ENCODE measurements at places on chromosomes 6 and 20. TPM values are rescaled to one million over a fixed set of nuclear protein-coding genes. Genes with fewer than 3 reads are reported as not detected.

DNA sequence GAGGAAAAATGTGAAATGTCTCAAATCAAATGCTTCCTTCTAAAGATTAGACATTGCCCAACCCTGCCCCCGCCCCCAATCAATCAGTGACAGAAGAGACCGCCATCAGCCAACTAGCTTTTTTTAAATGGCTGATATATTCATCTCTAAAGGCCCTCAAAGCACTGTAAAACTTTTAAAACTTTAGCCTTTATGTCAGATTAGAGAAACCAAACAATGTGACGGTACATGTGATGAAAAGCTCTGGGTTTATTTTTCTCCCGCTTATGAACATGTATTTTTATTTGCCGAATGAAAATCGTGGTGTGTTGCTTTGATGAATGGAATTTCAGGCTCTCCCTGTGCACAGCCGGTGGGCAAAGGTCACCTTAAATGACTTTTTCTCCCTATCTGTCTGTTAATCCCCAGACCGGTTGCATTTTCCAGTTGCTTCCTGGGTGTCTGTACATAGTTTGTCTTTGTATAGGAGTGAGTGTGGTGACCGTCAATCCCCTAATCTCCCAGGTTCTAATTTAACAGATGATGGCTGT lies 38.5 kb downstream of the TBC1D7 start:
- peak; percentile 58 for DNase-seq

The SPTLC3 gene
- 18.2 TPM for total RNA-seq

The ANGPT4 gene
- total RNA-seq = not detected

DNA sequence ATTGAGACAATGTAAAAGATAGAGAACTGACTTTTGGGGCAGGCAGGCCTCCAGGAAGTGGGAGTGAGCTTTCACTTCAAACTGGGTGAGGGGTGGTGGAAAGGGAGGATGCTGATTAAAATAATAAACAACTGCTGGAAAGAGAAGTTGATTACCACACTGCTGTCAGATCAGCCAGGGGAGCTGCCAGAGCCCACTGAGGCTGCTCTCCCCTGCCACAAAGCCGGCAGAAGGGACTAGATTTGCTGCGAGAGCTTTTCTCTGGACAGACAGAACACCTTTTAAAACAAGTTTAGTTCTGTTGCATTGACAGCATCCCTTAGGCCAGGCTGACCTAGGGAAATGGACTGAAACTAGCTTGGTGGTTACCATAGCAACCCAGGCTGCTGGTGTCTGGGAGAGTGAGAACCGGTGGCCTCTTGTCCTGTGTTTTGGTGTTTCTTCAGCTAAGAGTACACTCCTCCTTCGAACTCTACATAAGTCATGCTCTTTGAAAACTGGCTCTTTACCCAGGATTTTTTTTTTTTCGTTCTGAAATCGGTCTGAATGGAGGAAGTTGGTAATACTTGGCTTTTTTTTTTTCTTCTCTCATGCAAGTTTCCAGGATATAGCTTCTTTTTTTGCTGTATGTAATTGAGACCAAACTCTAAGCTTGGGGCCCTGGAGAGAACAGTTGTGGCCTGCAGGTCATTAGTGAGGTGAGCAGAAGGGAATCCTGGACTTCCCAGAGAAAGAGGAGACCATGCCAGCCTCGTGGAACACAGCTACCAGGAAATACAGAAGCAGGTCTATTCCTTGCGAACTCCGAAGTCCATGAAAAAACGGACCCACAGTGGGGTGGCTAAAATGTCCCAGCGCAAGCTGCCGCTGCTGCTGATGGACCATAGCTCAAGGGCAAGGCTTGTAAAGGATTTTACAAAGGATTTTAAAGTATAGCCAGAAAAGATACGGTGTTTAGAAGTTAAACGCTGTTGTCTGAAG lies 374.4 kb downstream of the UTRN start:
- DNase-seq = peak; percentile 60

- no peak for DNase-seq
Observed at GRCh38 chr20:4043796-4044195, 28.4 kb upstream of the RNF24 start.

GRCh38 chr20:51801122-51801822 lies 1.0 kb downstream of the SALL4 start:
- no peak for DNase-seq

DNA sequence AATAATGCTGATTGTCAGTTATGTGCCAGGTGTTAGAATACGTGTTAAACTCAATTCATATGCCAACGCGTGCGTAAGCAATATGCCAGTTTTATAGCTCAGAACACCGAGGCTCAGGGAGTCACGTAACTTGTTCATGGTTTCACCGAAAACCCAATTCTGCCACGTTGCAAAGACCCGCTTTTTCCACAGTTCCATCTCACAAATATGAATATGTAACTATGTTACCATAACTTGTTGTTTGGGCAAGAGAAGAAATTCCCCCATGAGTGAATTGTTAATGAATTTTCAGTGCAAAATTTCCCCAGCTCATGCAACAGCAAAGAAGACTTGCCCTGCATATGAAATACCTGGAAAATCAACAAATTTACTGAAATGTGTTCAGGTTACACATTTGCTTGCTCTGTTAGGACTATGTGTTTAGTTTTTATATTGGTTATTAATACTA lies 30.1 kb downstream of the SF3B5 start:
- no peak for DNase-seq

DNA sequence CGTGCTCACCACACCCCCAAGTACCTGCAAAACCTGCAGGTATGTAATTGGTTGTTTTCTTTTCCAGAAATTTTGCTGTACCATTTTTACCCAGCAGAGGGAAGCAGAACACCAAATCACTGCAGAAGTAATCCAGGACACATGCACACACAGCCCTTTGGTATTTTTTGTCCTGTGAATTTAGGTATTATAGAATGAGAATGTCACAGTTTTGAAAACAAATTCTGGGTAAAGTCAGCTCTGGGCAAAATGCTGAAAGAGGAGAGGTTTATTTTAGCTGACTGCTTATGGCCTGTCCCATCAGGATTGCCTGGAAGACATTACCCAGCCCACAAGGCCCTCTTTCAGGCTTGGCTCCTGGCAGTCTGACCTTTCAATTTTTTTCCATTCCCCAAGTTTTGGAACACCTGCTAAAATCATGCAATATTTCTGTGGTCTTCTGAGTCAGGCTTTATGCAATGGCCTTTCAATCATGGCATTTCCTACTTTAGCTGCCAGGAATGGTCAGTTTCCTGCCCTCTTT lies 3.5 kb upstream of the EFHC1 start:
- DNase-seq = peak; percentile 81

The ATG5 gene
- 39.4 TPM for total RNA-seq

DNA sequence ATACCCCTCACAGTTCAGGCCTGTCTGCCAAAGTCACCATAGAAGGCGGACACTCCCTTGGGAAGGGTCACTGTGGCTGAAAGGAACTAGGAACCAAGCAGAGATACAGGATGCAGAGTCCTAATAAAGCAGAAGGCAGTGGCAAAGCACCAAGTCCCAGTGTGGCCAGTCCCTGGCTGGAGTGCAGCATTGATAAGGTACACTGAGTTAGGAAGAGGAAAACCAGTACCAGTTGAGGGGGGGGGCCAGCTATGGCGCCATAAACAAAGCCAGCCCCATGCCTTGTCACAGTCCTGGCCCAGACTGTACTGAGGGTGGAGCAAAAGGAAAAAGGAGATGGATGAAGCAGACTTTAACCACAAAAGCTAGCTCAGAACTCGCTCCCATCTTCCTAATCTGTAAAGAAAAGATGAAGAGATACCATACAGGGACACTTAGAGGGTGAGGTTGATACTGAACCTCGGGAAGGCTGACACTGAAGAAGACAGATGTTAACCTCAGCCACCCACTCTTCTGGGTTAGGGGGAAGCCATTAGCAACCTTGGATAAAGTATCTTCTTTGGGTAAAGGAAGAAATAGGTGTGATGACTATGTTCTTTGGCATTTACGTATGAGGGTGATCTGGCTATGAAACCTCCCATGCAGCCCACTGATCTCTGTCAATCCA lies 7.8 kb downstream of the ABHD12 start:
- DNase-seq = no peak

The HEY2 gene
- 0.58 TPM for total RNA-seq

The DEFB119 gene
- not detected for total RNA-seq

DNA sequence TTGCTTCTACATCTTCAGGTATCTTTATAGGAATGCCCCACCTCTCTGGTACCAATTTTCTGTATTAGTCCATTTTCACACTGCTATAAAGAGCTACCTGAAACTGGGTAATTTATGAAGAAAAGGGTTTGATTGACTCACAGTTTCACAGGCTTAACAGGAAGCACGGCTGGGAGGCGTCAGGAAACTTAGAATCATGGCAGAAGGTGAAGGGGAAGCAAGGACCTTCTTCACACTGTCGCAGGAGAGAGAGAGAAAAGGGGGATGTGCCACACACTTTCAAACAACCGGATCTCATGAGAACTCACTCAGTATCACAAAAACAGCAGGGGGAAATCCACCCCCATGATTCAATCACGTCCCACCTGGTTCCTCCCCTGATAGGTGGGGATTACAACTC lies 24.4 kb upstream of the LY86 start:
- no peak for DNase-seq

- DNase-seq = no peak
Observed at GRCh38 chr20:61839223-61839911, 226.3 kb downstream of the TAF4 start.

The OLIG3 gene
- total RNA-seq = not detected

- no peak for DNase-seq
Observed at GRCh38 chr20:31699801-31700728, 22.6 kb downstream of the BCL2L1 start.

DNA sequence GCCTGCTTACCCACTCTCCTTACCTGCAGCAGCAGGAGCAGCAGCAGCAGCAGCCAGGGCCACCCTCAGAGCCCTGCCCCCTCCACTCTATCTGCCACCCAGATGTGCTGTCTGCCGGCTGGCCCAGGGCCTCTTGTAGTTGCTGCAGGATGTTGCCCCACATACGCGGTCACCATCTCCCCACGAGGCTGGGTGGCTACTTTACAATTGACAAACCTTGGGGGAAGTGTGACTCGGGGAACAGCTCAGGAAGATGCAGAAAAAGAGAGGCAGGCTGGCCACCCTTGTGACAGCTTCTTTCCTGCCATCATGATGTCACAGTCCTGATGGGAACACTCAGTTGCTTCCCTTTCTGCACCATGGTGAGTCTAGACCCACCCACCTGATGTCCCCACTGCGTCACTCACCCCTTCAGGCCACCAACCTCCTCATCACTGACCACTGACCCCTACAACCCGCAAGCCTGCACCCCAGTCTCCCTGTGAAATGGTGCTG lies 14.5 kb downstream of the TREM1 start:
- DNase-seq = peak; percentile 59

DNA sequence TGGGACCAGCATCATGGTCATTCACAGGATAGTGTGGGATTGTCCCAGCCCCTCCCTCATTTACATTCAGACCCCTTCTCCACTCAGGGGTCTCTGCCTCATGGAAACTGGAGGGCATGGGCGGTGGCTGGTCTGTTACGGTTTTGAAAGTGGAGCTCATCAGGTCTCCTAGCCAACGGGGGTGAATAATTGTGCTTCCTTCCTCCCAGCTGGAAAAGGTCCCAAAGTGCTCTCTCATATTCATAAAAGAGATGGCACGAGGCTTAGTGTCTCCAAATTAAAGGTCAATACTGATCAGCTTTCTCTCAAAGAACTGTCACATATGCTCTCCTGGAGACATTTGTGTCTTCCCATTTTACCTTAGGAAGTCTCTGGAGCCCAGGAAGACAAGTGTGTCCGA lies 19.9 kb downstream of the JARID2 start:
- DNase-seq = no peak

- DNase-seq = no peak
Observed at GRCh38 chr20:35271073-35271882, 6.6 kb downstream of the MMP24OS start.

- no peak for DNase-seq
Observed at GRCh38 chr6:49003348-49003747, 459.7 kb downstream of the MMUT start.

DNA sequence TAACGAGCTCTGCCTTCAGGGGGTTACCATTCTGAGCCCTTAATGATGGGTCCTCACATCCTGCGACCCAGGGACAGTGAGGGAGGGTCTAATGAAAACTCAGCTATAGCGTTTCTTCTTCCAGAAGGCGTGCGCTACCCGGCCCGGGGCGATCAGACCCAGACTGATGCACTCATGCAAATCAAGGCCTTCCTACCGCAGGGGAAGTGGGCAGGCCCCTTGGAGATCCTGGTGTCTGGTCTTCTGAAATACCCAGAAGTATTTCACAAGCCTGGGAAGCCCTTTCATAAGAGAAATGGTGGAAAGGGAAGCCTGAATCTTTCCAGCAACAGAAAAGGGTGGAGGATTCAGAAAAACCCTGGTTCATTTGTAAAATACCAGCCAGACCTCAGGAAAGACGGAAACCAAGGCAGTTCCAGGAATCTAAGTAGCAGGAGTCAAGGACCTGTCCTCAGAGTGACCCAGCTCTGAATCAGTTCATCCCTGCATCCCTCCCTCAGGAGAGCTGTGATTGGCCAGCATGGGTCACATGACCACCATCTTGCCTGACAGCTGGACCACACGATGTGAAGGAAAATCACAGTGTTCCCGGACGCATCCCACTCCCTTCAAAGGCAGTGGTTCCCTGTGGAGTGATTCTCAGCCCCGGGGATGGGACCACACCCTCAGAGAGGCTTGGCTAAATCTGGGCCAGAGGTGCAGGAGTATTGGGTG lies 12.7 kb downstream of the BFSP1 start:
- DNase-seq = no peak

GRCh38 chr6:38271081-38271480 lies 368.6 kb downstream of the BTBD9 start:
- no peak for DNase-seq

DNA sequence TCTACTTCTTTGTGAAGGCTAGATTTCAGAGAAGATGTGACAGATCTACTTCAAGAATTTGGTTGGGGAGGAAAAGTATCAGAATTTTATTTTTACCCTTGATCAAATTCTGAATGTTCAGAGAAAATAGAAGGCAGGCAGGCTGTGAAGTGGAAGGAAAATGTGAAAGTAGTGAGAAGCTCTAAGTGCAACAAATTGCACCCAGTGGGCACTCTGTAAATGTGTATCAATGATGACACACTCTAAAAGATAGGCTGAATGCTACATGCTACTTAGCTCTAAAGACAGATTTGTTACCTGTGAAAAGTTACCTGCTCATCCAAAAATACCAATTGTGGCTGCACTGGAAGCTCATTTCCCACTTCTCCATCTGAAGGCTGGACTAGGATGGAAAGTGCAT lies 438.6 kb downstream of the PKHD1 start:
- no peak for DNase-seq
